ENCODE measurements at places on chromosomes 2 and 18. TPM values are rescaled to one million over a fixed set of nuclear protein-coding genes. Genes with fewer than 3 reads are reported as not detected.

DNA sequence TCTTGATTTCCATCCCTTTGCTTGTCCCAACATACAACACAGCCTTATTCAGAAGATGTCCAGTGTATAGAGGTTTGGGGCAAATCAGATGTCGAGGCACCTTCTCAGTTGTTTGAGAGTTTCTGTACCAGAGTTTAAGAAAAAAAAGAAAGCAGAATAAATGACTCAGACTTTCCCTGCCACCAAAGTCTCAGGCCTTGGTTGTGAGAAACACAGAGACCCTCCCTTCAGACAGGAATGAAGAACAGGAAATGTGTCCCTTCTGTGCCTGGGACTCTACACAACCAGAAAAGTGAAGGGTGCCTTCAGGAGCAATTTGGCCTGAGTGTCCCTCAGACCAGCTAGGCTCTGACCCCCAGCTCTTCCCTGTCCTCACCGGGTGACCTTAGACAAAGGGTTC is 37.3 kb upstream of the REL start:
- DNase-seq, result no peak

DNA sequence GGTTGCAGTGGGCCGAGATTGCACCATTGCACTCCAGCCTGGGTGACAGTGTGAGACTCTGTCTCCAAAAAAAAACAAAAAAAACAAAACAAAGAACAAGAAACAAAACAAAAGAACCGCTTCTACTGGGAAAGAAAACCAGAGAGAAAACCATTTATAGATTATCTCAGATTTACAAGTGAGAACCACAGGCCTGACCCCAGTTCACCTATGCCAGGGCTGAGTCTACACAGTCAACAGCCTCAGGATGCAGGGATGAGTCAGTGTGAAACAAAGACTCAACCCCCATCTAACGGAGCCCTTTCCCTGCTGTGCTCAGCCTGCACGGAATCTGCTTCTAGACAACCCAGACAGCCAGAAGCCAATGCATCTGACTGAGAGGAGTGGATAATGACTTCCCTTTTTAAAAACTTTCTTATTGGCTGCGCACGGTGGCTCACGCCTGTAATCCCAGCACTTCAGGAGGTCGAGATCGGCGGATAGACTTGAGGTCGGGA is 25.5 kb upstream of the YWHAQ start:
- DNase-seq, result peak; percentile 75

- DNase-seq, result no peak
Measured at GRCh38 chr2:161107265-161107664, 53.0 kb upstream of the TANK start.

- DNase-seq, result no peak
Measured at GRCh38 chr2:229348128-229348527, 77.0 kb upstream of the PID1 start.

DNA sequence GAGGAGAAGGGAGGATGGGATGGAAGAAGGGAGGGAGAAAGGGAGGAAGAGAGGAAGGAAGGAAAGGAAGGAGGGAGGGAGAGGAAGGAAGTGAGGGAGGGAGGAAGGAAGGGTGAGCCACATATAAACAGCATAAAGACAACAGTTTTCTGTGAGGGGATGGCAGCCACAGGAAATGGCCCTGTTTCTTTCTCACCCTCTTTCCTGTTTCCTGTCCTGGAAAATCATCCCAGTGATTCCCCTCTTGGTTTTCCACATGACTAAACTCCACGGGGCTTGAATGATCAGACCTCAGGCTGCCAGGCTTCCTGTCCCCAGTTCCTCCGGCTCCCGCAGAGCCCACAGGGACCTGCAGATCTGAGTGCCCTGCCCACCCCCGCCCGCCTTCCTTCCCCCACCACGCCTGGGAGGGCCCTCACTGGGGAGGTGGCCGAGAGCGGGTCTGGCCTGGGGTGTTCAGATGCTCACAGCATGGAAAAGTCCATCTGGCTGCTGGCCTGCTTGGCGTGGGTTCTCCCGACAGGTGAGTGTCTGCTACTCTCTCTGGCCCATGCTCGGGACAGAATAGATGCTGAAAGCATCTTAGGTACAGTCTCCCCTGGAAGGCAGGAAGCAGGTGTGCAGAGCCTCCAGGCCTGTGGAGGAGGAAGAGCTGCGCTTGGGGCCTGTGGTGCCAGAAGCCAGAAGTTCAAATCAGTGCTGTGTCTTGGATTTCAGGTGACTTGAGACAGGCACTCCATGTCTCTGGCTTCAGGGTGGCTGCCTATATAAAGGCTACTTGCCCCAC is at the start of gene SIGLEC15:
TSS of gene SIGLEC15 (plus strand) at position 418 of the 787 bp plus-strand sequence. CDS start at position 472, 54 bp downstream.
- DNase-seq, result no peak

DNA sequence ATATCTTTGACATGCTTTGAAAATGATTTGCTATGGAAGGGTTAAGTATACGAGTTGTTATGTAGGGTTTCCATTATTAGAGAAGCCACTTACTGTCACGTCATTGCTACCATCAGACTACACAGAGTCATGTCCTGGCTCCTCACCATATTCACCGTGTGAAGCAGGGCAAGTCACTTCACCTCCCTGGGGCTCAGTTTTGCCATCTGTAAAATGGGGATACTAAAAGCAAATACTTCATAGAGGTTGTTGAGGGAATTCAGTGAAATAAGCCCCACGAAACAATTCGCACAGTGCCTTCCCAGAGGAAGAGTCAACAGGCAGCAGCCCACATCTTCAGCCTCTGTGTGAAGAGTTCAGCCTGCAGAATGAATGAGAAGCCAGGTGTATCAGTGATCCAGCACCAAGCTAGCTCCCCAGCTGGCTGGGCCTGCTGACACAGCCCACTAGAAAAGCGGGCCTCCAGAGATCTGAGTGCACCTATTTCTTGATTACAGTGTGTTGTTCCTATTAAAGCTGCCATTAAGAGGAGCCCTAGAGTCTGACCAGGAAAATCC is 3.4 kb downstream of the DIPK1C start:
- DNase-seq, result no peak

DNA sequence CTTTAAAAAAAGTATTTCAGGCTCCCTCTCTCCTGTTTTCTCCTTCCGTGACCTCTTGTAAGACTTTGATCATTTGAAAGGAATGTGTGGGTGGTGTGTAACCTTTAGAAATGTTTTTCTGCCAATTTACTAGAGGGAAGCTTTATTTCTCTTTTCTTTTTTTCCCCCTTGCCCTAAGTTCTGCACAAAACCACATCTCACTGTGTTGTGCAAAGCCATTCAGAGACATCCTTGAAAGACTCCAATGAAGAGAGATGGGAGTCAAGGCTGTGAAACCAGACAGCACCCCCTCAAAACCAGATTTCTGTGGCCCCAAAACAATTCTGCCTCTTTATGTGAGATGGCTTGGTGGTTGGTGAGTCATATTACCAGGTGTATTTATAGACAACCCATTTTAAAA is 184.6 kb upstream of the ERBB4 start:
- peak; percentile 63 for DNase-seq

GRCh38 chr2:2134037-2134436 is 197.0 kb downstream of the MYT1L start:
- no peak for DNase-seq

DNA sequence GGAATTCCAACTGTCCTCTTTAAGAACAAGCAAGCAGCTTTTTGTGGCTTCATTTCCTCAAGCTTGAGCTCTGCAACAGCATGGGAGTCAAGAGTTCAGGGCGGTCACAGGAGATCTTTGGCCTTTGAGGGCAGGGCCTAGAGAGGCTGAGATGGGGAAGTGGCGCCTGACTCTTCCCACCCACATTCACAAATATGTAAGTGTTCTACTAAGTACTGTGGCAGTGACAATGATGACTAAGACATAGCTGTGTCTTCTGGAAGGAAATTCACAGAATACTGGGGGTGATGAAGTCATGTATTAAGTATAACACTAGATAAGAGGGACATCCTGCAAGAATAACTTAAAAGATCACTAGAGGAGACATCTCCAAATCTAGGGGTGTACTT is 15.0 kb downstream of the RND3 start:
- DNase-seq, result peak; percentile 66

DNA sequence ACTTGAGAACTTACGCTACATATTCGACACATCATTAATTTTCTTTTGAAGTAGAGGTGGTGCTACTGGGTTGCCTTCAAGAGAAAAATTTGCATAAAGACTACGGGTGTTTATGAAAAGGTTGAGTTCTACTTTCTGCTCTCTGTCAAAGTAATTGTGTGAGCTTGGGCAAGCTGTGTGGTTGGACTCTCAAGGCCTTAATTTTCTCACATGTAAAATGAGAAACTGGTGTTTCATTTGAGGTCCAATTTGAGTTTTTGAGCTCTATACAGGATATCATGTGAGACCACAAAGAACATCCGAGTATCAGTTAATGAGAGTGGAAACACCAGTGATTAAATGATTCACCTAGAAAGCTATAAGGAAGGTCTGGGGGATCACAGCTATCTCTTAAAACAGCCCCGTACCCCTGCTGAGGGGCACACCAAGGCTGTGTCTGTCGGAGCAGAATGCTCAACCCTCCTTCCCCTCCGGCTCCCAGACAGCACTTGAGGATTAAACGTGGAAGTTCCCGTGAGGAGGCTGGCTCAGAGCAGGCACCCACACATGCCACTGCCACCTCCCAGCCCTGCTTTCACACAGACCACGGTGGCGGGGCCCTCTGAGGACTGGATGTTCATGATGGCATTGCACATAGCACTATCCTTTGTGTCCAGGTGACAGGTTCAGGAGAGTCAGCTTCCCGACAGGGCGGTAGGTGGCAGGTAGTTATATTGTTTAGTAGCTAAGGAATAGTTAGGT is 191.8 kb downstream of the RNF144A start:
- no peak for DNase-seq

GRCh38 chr18:21105936-21106335 is 5.7 kb downstream of the ROCK1 start:
- DNase-seq, result no peak

DNA sequence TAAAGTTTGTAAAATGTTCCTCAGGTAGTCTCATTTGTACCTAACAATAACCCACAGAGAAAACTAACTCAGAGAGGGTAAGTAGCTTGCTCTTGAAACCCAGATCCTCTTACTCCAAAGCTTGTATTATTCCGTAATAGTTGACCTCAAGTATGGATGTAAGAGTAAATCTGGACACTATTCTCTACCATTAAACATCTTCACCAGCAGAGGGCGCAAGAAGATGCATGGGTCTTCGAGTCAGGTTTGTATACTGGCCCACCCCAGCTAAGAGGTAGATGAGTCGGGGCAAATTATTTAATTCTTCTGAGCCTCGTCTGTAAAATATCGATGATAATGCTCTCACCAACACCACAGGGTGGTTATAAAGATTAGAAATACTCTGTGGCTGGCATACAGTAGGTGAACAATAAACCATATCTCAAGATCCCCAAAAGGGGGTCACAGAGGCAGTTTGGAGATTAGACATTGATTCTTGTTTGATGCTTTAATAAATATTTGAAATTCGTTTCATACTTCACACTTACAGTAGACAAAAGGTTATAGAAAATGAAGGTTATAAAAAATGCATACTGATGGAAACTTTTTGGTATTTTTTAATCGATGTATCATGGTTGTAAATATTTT is 3.5 kb upstream of the CABLES1 start:
- no peak for DNase-seq

- no peak for DNase-seq
Measured at GRCh38 chr2:85015653-85016360, 44.8 kb downstream of the KCMF1 start.

DNA sequence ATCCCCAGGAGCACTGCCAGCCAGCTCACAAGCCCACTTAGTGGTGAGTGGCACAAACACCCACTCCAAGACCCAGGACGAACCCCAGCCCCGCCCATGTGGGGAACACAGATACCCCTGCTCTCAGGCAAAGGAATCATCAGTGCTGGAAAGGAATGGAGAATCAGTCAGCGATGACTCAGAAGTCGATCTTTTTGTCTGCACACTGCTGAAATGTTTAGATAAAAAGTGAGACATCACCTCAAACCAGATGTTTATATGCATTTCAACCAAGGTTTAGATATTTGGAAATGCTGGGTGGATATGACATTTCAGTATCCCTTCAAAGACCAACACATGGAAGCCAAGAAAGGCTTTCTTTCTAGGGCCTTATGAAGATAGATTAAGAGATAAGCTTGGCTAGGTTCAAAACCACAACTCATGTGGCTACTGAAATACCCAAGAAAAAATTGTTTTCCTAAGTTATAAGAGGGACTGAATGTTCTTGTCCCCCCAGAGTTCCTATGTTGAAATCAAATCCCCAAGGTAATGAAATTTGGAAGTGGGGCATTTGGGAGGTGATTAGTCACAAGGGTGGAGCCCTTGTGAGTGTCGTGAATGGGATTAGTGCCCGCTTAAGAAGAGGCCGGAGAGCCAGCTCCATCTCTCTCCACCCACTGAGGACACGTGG is 43.7 kb downstream of the POU3F3 start:
- DNase-seq, result peak; percentile 2

- no peak for DNase-seq
Measured at GRCh38 chr2:147405651-147406050, 439.2 kb upstream of the ACVR2A start.

- DNase-seq, result no peak
Measured at GRCh38 chr2:190173392-190173791, 110.9 kb upstream of the MSTN start.

DNA sequence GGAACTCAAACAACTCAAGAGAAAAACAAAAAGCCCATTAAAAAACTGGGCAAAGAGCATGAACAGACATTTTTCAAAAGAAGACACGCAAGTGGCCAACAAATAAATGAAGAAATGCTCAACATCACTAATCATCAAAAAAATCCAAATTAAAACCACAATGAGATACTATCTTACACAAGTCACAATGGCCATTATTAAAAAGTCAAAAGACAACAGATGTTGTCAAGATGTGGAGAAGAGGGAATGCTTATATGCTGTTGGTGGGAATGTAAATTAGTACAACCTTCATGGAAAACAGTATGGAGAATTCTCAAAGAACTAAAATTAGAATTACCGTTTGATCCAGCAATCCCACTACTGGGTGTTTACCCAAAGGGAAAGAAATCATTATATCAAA is 15.1 kb downstream of the LMAN1 start:
- no peak for DNase-seq

GRCh38 chr2:163341426-163341825 is 394.4 kb downstream of the FIGN start:
- peak; percentile 82 for DNase-seq

DNA sequence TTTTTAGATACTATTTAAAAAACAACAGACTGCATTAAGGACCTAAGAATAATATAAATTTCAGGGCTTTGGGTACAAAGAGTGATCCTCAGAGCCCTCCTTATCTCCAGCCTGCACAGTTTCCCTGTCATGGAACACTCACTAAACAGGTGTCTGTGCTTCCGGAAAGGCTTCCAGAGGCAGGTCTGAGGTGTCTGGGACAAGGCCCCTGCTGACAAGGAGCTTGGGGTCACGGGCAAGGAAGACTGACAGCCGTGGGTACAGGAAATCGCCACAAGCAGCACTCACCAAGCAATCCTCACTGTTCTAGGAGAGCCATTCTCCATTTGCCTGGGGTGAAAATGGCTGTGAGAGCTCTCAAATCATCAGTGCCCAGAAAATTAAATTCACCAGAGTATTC is 220.3 kb upstream of the PXDN start:
- no peak for DNase-seq

- DNase-seq, result peak; percentile 61
Measured at GRCh38 chr18:10421859-10422258, 32.6 kb upstream of the APCDD1 start.

The CNTNAP5 gene
- not detected for polyA plus RNA-seq

The SELENOI gene
- 8.2 TPM for polyA plus RNA-seq

The CELF4 gene
- polyA plus RNA-seq, result not detected

The SMC6 gene
- 10.9 TPM for polyA plus RNA-seq

The NGEF gene
- not detected for polyA plus RNA-seq

The NEU2 gene
- not detected for polyA plus RNA-seq

The ABCG5 gene
- not detected for polyA plus RNA-seq

The SP100 gene
- polyA plus RNA-seq, result 58.1 TPM

The SERPINB13 gene
- polyA plus RNA-seq, result 2.7 TPM

Measured in foreskin keratinocyte (primary cell).